Activated CD8-positive, alpha-beta T cell treated with anti-CD3 and anti-CD28 coated beads for 36 hours (primary cell): ENCODE measurements at places on chromosomes 11 and 22. TPM values are rescaled to one million over a fixed set of nuclear protein-coding genes. Genes with fewer than 3 reads are reported as not detected.

DNA sequence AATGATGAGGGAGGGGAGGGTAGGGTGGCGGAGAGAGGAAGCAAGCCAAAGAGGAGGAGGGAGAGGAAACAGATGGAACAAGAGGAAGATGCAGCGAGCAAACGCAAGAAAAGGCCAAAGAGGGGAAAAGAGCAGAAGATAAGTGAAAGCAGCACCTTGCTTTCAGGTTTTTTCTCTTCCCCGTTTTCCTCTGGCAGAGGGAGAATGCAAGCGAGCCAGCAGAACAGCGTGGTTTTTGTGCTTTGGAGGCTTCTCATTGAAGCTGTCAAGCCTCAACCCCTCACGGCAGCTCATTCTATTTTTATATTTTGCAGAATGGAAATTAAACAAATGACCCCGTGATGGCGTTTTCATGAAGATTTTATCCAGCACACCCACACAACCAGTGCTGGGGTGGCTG, 67.1 kb upstream of the GRAMD1B start:
- DNase-seq = no peak

GRCh38 chr11:30422447-30423278, 99.8 kb downstream of the ARL14EP start:
- DNase-seq = no peak

DNA sequence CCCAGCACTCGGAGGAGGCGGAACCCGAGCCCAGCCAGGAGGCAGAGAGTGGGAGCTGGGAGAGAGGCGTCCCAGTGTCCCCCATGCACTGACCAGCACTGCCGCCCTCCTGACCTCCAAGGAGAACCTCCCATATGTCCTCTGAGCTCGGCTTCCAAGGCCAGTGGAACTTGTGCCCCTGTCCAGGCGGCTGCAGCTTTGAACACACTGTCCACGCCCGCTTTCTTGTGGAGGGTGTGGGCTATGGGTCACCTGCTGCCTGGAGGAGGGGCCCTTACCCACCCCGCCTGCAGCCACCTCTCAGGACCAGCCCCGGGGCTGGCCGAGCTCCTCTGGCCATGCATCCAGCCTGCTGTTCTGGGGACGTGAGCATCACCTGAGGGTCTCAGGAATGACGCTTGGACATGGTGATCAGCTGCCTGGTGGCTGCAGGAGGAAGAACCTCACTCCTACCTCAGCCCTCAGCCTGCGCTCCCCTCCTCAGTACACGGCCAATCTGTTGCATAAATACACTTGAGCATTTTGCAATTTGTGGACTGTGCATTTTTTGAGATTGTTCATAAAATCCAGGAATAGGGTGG, 22.2 kb upstream of the MUC5B start:
- DNase-seq = no peak

GRCh38 chr11:124919898-124920297, 848 bp downstream of the HEPN1 start:
- DNase-seq = no peak

DNA sequence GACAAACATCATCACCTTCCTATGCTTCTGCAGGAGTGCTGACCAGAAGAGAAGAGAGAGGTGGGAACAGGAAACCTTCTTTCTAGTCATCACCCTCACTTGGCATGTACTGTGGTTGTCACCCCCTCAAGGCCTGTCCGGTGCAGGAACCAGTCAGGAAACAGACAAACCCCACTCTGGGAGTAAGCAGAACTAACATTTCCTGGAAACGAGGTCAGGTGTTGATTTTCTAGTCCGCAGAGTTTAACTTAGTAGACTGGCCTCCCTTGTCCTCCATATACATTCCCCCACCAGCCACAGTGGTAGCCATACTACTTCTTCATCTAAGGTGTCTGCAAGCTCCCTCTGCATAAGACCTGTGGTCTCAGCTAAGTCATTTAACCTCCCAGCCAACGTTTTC, 80.7 kb upstream of the NCAM1 start:
- DNase-seq = peak; percentile 6

- DNase-seq = peak; percentile 76
These were observed 31.6 kb downstream of the EIF3F start for GRCh38 chr11:8018484-8019313.

The FADS1 gene
- total RNA-seq = 33.9 TPM

DNA sequence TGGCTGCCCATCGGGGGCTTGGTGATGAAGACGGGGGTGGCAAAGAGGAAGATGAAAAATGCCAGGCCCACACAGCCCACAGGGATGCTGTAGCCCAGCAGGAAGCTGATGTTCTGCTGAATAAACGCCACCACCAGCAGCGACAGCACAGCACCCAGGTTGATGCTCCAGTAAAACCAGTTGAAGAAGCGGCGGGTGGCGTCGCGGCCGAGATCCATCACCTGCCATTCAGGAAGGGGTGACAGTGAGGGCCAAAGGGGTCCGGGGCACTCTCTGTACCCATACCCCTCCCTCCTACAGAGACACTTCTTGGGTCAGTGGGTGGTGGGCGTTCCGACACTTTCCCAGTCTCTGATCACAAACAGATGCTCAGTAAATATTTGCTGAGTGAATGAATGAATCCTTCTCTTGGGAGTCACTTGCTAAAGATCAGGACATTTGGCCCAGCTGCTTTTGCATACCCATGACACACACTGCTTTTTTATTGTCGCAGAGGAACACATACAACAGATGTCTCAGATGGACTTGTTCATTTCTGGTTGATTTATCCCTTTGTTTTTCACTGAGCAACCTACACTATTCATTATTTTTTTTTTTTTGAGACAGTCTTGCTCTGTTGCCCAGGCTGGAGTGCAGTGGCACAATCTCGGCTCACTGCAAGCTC, 5.2 kb downstream of the SLC15A3 start:
- no peak for DNase-seq

The MAP4K2 gene
- total RNA-seq = 56.4 TPM

The AIP gene
- total RNA-seq = 145 TPM
